ENCODE measurements at places on chromosomes 2 and 18. TPM values are rescaled to one million over a fixed set of nuclear protein-coding genes. Genes with fewer than 3 reads are reported as not detected.

- DNase-seq, result no peak
Observed at GRCh38 chr2:236281423-236281822, 17.2 kb upstream of the ASB18 start.

- no peak for DNase-seq
Observed at GRCh38 chr2:95761556-95761955, 169.8 kb downstream of the TRIM43 start.

DNA sequence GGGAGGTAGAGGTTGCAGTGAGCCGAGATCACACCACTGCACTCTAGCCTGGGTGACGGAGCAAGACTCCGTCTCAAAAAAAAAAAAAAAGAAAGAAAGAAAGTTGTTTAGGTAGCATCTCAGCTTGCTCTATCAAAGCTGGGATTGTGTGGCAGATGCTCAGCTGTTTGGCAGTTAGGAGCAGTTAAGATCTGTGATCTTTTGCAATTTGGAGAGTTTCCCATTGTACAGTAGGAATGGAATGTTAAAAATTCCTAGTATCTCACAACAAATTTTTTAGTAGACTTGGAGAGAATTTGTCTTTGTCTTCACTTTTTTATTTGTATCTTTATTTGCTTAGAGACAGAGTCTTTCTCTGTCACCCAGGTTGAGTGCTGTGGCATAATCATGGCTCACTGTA is 122.9 kb upstream of the UNC80 start:
- peak; percentile 26 for DNase-seq

DNA sequence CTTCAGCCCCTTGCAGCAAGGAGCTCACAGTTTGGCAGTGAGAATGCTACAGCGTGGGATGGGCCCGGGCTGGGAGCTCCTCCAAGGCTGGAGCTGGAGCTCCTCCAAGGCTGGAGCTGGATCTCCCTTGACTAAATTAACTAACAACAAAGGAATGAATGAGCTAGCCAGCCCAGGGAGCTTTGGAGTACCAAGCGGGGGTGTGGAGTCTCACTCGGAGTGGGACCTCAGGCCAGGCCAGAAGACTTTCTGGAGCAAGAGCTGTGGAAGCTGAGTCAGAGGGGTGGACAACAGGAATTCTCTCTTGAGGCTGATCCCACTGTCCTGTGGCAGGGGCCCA is 244.7 kb upstream of the HS6ST1 start:
- DNase-seq, result no peak

- no peak for DNase-seq
Observed at GRCh38 chr18:58870130-58870529, 5.5 kb downstream of the ZNF532 start.

DNA sequence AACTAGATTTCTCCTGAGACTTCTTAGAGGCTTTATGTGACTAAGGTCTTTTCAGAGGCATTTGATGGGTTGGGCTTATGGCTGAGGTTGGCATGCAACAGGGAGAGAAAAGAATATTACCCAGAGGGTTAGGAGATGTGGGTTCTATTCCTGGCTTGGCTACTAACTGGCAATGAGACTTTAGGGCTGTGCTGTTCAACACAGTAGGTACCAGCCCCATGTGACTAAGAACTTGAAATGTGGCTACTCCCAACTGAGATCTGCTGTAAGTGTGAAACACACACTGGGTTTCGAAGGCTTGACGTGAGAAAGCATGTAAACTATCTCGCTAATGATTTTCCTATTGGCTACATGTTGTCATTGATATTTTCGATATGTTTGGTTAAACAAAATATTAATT is 324.9 kb upstream of the SLC14A2 start:
- no peak for DNase-seq

DNA sequence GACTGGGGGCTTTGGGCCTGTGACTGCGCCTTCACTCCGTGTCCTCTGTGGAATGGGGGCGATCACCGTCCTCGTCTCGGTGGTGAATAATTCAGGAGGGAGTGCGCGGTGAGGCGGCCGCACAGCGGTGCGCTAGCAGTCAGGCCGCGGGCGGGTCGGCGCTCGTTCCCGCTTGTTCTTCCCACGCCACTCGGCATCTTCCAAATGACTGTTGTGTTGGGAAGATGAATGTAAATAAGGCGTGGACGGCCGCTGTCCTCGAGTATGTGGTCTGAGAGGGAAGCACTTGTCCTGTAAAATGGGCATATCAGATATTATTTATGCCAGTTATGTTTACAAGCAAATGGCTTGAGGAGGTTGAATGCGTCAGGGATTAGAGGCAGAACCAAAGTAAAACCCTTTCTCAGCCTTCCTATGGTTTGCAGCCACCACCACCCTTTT is 608 bp upstream of the VPS4B start:
- no peak for DNase-seq

DNA sequence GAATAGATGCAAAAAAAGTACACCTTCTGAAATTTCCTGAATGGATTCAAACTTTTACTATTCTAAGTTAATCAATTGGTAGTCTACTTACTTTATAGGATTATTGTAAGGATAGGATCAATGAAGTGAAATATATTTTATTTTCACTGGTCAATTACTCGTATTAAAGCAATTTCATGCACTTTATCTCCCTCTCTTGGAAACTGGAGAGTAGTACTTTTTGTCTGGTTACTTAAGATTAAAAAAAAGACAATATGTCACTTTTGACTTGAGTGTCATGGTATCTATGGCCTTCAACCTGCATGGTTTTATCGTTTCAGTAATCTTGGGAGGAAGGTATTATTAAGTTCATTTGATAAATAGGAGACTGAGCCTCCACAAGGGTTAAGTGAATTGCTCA is 1.0 kb upstream of the KYNU start:
- DNase-seq, result no peak

DNA sequence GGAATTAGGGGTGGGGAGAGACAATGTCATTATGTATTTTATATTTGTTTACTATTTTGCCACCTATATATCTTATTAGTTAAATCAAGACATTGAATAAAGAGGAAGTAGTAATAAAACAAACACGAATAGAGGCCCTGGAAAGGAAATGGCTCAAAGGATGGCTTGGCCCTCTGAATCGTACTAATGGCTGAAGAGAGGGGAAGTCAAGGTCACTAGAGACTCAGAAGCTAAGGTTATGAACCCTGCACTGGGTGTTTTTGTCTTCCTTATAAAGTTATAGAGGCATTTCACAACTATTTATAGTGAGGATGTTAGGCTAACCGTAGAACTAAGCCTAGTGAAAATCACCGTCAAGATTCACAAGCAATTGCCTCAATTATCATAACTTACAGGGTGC is 685.9 kb downstream of the ARHGAP15 start:
- no peak for DNase-seq

DNA sequence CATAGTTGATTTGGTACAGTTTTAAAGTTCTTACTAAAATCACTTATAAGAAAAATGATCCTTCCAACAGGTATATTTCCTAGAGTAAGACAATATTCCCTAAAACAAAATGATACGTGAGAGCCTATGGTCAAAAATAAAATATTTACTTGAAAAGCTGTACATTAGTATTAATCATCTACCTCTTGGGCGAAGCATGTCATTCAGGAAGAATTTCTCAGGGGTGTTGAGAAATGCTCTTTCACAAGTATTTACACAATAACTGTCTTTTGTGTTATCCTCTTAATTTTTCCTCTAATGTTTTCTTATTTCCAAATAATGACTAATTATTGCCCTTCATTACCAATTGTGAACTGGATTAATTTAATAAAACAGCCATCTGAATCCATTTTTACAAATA is 466.3 kb downstream of the SATB2 start:
- DNase-seq, result no peak

GRCh38 chr2:82215212-82215611 is 1910.7 kb upstream of the LRRTM1 start:
- DNase-seq, result no peak

GRCh38 chr2:109508556-109508955 is 105.2 kb downstream of the SEPTIN10 start:
- no peak for DNase-seq

DNA sequence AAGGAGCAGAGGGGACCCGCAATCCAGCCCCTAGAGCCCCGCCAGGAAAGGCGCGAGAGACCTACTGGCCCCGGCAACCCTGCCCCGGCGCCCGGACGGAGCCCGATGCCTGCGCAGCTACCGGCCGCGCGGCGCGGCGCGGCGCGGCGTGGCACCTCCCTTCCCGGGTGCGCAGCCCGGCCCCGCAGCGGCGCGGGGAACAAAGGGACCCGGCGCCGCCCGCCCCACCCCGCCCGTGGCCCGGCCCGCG is 307 bp downstream of the CDH2 start:
- no peak for DNase-seq

GRCh38 chr2:142082368-142082767 is 48.4 kb downstream of the LRP1B start:
- DNase-seq, result peak; percentile 25

GRCh38 chr2:178550352-178550751 is 70.1 kb downstream of the PLEKHA3 start:
- no peak for DNase-seq

DNA sequence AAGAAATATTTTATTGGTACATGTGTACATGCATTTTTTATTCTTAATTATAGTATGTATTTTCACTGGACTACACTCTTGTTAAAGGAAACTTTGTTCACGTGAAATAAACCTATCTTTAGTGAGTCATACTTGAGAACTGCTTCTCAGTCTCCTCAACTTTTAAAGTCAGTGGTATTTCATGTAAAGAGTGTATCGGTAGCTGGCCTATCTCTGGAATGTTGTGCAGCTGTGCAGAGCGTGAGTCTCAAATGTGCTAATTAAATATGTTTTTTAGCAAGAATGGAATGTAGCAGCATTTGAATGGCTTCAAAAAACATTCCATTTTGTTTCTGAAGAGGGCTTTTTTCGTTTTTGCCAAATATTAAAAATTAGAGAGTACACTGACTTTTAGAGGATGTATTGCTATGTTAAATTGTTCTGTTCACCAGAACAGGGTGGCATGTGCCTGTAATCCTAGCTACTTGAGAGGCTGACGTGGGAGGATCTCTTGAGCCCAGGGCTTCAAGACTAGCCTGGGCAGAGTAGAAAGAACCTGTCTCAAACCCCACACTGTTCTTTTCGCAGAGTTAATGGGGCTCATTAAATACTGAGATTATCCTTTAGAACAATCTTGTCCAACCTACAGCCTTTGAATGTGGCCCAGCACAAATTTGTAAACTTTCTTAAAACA is 14.3 kb downstream of the SPTBN1 start:
- peak; percentile 42 for DNase-seq

DNA sequence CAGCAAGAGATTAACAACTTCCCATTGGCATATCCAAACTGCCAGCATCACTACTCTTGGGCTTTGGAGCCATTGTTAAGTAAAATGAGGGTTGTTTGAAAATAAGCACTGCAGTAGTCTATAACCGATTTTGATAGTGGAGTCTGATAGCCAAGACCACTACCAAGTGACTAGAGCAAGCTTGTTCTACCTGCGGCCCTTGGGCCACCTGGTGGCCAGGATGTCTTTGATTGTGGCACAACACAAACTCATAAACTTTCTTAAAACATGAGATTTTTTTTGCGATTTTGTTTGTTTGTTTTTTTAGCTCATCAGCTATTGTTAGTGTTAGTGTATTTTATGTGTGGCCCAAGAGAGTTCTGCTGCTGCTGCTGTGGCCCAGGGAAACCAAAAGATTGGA is 11.0 kb downstream of the UBE2E3 start:
- DNase-seq, result no peak

DNA sequence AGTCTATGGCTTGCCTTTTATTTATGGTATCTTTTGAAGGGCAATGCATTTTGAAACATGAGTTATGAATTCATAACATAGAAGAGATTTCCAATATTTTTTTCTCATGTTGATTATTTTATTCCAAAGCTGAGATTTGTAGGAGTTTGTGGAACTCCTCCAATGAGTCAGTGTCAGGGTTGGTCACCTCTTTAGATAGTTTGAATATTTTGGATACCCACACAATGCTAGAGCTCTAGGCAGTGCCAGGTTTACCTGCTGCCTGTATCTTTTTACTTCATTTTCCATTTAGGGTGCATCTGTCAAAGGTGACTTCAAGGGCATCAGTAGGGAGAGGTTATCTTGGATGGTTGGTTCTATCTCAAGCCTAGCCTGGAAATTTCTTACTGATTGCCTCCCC is 152.7 kb downstream of the CERS6 start:
- no peak for DNase-seq

- no peak for DNase-seq
Observed at GRCh38 chr2:240553956-240554480, 3.8 kb downstream of the ANKMY1 start.

- DNase-seq, result no peak
Observed at GRCh38 chr2:2638547-2639220, 307.6 kb upstream of the MYT1L start.

- no peak for DNase-seq
Observed at GRCh38 chr2:42249284-42249683, 80.1 kb downstream of the EML4 start.

- DNase-seq, result no peak
Observed at GRCh38 chr2:24265212-24265611, 90.4 kb downstream of the FAM228A start.

- no peak for DNase-seq
Observed at GRCh38 chr2:19881221-19881907, 20.4 kb downstream of the TTC32 start.

DNA sequence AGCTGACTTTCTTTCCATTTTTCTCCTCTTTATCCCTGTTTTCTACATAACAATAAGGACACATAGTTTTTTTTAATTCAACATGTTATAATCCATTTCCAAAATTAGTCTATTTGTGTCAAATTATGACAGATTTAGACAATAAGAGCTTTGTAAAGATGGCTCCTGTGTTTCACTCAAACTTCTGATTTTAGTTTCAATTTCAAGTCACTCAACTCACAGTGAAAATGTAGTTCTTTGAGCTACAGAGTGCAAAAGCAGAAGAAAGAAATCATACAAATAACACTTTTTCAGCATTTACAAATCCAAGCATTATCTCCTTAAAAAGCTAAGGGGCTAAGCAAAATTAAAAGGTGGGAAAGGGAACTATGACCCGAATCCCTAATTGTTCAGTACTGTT is 340.7 kb upstream of the TRIB2 start:
- no peak for DNase-seq

- no peak for DNase-seq
Observed at GRCh38 chr2:99949963-99950362, 192.4 kb downstream of the AFF3 start.

DNA sequence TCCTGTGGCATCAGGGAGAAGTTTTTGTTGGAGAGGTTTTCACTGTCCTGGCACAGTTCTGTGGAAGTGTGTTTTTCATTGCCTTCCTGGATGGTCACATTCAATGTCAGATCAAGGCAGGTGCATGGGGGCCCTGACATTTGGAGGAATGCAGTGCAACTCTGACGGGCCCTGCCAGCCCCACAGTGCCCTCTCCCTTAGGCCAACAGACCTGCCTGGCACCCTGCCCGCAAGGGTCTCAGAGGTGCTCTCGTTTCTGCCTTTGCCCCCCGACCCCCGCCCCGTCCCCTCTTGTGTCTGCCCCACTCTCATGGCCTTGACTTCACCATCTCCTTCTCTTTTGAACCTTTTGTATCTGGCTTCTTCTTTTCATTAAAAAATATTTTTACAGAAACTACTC is 257.2 kb upstream of the HDAC4 start:
- DNase-seq, result no peak

The NTSR2 gene
- total RNA-seq, result not detected

The SERPINB4 gene
- not detected for total RNA-seq

The TXNDC2 gene
- not detected for total RNA-seq

The C2orf49 gene
- 14.5 TPM for total RNA-seq

The TDRD15 gene
- not detected for total RNA-seq

The SH2D6 gene
- total RNA-seq, result 0.26 TPM

The SNED1 gene
- 2.7 TPM for total RNA-seq

The MDH1B gene
- total RNA-seq, result 0.29 TPM

The BCL2 gene
- total RNA-seq, result 6.3 TPM

The LRRTM4 gene
- 0.03 TPM for total RNA-seq

The ACMSD gene
- total RNA-seq, result not detected

The IL1RN gene
- 0.10 TPM for total RNA-seq

The ARL5A gene
- 94.7 TPM for total RNA-seq

The BCL11A gene
- total RNA-seq, result 9.8 TPM

The CHRNA1 gene
- 0.10 TPM for total RNA-seq

The ALPG gene
- not detected for total RNA-seq

The INHBB gene
- 2.2 TPM for total RNA-seq

Measured in HT1080 (cell line).